ENCODE measurements at places on chromosomes 1 and 21. TPM values are rescaled to one million over a fixed set of nuclear protein-coding genes. Genes with fewer than 3 reads are reported as not detected.

Gene UBE2U
- not detected for total RNA-seq

GRCh38 chr1:247857985-247858619 is 1.1 kb downstream of the TRIM58 start:
- no peak for DNase-seq

DNA sequence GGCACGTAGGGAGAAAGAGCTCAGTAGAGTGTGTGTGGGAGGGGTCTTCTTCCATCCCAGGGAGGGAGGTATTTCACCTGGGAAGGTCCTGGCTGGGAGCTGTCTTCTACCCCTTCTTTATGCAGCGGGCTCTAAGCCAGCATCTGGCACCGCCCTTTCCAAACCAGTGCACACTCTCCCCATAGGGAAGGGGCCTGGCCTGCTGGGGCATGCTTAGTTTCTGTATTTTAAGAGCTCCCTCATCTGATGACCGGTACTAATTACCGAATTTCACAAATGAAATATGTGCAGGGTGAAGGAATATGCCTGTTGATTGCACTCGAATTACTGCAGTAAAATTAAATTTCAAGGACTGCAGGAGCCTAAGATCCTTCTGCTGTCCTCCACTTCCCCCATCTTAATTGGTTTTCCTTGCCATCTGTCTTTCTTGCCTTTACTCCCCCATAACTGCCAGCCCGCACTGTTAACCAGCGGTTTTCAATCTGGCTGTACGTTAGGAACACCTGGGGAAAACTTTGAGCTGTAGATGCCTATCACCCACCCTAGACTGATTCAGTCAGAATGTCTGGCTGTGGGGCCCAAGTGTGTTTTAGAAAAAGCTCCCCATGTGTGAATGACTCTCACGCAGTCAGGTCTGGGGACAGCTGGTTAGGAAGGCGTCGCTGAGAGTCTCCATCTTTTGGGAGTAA is 20.1 kb downstream of the GALNT2 start:
- no peak for DNase-seq

DNA sequence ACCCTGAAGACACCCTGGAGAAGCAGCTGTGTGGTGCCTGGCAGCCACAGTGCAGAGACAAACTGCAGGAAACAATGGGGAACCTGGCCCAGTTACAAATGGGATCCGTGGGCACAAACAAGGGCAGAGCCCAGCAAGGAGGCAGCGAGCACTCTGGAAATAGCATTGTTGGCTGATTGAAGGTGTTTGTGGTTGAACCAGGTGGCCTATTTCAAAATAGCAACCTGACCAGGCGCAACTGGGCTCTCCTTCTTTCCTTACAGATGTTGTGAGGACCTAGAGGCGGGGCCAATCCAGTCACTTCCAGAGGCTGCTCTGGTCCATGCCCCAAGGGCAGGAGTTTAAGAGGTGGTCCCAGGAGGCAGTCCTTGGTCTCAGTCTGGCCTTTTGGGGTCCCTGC is 21.7 kb upstream of the ZBTB21 start:
- DNase-seq, result no peak

Gene AKR7A3
- total RNA-seq, result 0.36 TPM

Gene OR6N1
- total RNA-seq, result 0.16 TPM
